ENCODE measurements at places on chromosomes 16 and 17.

GRCh38 chr17:81295676-81296381 is 722 bp upstream of the SLC38A10 start:
- DNase-seq: peak; percentile 50

- no peak for DNase-seq
Measured at GRCh38 chr16:87144232-87144631, 173.0 kb downstream of the C16orf95 start.

DNA sequence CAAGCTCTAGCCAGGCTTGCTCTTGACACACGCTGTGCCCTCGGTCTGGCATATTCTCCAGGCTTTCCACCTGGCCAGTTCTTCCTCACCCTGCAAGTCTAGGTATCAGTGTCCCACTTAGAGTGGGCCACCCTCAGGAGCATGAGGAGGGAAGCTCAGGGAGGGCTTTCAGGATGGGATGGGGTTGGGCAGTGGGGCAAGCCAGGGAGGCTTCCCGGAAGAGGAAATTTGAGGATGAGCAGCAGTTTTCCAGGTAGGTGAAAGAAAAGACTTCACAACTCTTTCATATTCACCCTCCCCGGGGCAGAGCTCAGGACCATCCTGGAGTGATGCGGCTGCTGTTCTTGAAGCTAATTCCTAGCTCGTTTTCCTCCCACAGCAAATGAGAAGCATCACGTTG is 14.5 kb upstream of the LDHD start:
- no peak for DNase-seq

DNA sequence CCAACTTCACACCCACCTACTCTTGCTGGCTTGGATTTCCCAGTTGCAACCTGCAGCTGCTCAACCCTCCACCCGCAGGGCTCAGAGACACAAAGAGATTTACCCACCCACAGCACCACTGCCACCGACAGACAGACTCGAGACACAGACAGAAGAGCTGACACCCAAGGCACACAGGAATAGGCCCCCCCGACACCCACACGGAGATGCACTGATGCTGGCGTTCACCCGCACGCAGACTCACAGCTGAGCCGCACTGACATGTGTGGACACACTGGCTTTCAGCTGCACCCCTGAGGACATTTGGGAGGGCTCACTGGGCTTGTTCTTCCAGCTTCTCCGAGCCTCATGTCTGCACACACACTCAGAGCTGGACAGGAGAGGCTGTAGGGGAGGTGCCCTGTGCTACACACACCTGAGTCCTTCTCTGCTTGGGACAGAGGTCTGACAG is 8.2 kb downstream of the STX1B start:
- DNase-seq: no peak

DNA sequence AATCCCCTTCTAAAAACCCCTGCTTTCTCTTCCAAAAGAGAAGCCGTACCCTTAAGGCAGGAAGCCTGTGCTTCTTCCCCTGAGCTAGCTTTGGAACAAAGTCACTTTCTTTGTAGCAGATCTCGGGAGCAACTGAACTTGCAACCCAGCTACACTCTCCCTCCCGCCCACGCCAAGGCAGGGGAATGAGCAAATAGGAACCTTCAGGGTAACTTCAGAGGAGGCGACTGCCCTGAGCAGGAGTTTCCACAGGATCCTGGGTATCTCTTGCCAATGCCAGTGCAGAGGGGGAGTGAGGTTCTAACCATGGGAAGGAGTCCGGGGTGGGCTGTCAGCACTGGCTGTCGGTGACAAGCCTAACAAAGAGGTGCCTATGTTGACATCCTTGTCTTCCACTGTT is 5.9 kb upstream of the PIRT start:
- no peak for DNase-seq

DNA sequence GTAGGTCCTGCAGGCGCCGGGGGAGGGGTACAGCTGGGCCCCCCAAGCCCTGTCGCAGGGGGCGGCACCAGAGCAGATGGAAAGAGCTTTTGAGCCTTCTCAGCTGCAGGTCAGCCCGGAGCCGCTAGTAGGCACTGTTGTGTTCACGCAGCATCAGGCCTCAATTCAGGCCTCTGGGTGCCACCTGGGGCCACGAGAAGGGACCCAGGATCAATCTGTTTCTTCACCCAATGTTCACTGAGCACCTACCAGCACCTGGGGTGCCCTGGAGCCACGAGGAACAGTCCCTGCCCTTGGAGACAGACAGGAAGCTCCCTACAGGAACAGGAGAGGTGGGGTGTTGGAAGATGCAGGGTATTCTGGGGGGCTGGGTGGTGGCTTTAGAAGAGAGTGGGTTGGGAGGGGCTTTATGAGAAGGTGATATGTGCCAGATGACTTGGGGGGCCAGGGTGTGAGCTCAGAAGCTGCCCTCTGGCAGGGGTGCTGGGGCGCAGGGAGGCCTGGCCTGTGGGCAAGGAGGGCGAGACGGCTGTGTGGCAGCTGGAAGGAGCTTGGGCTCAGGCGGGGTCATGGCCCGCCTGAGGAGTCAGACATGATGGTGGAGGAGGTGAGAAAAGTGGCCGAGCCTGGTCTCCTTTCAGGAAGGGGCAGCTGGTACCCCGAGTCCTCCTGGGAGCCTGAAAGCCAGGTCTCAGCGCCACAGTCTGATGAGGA is 121.9 kb upstream of the GSE1 start:
- DNase-seq: no peak

DNA sequence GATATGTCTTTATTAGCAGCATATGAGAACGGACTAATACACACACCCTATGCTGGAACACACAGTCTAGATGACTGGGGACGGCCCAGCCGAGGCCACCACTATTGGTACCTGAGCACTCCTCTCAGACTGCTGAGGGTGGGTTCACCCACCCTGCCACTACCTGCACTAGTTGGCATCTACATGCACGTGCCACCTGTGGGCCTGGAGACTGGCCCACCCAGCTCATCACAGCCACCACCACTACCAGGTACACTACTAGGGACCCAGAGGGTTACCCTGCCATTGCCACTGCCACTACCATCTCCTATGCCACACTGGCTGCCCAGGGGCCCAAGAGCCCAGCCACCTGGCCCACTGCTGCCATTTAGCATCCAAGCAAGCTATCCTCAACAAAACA is 32.5 kb downstream of the MEAK7 start:
- DNase-seq: no peak

All from endothelial cell of umbilical vein (primary cell).